ENCODE measurements at places on chromosomes 6 and 20.

GRCh38 chr6:151695156-151695555 is 112.3 kb upstream of the ESR1 start:
- no peak for DNase-seq

- no peak for DNase-seq
Measured at GRCh38 chr20:37266940-37267666, 5.5 kb upstream of the GHRH start.

DNA sequence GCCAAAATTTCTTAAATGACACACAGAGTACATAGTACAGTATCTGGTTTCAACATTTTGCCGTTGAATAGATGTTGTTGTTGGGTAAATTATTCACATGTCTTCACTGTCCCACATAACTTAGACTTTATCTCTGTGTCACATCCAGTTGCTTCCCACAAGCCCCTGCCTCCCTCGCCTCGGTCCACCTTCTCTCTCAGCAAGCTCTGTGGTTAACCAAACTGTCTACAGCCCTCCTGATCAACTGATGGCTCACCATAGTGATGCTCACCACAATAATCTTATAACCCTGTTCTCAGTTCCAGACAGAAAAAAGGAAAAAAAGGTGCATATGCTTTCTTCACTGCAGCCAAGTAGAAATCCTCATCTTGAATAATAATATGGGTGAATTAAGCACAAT is 23.0 kb downstream of the IL17F start:
- peak; percentile 7 for DNase-seq

DNA sequence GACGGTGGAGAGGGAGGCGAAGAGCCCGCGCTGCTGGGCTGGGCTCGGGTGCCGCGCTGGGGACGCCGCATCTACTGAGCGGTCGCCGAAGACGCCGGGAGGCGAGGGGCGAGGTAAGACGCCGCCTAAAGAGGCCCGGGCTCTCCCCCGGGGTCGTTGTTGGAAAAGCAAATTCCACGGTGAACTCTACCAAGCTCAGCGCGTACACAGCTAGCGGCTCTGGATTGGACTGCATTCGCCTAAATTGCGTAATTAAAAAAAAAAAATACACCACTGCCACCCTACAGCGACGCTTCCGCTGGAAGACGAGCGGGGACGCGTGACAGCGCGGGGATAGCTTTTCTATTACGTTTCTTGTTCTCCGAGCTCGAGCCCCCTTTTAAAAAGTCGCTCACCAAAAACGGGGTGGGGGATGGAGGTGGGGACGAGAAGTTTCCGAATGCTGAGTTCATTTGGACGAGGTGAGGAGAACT is 92.0 kb upstream of the PRDM1 start:
- DNase-seq: peak; percentile 45

DNA sequence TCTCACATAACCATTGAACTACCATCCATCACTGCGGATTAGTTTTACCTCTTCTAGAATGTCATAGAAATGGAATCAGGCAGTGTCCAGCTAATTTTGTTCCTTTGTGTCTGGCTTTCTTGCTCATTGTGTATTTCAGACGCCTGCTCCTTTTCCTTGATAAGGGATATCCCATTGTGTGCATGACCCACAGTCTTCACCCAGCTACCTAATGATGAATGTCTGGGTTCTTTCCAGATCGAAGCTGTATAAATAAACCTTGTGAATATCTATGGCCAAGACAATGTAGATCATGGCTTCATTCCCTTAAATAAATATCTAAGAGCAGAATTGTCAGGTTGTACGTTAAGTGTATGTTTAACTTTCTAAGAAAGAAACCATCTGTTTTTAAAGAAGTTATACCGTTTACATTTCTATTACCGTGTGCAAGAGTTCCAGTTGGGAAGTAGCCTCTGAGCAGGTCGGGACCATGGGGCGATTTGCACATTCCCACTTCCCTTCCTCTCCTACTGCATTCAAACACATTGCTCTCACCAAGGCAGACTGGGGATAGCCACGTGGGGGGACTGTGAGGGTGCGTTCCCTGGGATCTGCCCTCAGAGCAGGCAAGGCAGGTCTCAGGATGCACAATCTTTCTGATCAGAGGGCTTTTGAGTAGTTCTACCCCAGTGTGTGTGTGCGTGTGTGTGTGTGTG is 13.1 kb downstream of the CD93 start:
- no peak for DNase-seq

DNA sequence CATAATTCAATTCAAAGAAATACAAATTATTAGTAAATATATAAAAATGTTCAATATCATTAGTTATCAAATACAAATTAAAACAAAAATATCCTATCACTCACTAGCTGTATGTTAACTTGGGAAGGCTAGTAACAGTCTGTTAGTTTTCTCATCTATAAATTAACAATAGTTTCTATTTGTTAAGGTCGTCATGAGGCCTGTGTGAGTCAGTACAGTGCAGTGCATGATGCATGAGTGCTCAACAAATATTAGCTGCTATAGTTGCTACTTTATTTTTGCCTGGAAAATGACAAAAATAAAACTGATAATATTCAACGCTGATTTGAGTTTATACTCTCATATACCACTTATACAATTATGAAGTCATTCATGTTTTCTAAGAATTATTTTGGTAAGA is 401.6 kb upstream of the RUNX2 start:
- no peak for DNase-seq

GRCh38 chr6:139080255-139080920 is 51.8 kb downstream of the ABRACL start:
- no peak for DNase-seq

All from stimulated activated CD4-positive, alpha-beta T cell treated with anti-CD3 and anti-CD28 coated beads, Interleukin-4, amount 100 ng/mL, for 1 hour (primary cell).